ENCODE measurements at places on chromosomes 3 and 15.

DNA sequence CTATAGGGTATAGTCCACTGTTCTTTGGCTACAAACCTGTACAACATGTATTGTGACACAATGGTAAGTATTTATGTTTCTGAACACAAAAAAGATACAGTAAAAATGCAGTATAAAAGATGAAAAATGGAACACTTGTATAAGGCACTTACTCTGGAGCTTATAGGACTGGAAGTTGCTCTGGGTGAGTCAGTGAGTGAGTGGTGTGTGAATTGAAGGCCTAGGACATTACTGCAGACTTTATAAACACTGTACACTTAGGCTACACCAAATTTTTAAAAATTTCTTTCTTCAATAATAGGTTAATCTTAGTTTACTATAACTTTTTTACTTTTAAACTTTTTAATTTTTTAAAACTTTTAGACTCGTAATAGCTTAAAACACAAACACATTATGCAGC is 10.5 kb upstream of the PDZRN3 start:
- no peak for DNase-seq

- no peak for DNase-seq
Observed at GRCh38 chr15:90844696-90845095, 23.7 kb upstream of the FURIN start.

DNA sequence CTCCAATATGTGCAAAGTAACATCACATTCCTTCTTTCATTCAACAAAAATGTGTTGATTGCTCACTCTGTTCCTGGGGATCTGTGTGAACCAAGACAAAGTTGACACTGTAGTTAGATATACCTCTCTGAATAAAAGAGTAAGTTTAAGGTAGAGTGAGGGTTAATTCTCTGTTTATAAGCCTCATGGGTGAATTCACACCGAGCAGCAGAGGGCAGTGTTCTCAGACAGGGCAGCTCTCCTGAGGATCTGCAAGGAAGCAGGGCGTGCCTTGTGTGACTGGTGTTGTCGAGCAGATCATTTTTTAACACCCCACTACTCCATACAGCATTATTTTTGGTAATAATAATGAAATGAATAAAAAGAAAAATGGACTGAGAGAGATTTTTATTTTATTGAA is 34.4 kb downstream of the PAQR9 start:
- no peak for DNase-seq

GRCh38 chr3:184362668-184363546 is 1.4 kb downstream of the POLR2H start:
- DNase-seq, result peak; percentile 99

DNA sequence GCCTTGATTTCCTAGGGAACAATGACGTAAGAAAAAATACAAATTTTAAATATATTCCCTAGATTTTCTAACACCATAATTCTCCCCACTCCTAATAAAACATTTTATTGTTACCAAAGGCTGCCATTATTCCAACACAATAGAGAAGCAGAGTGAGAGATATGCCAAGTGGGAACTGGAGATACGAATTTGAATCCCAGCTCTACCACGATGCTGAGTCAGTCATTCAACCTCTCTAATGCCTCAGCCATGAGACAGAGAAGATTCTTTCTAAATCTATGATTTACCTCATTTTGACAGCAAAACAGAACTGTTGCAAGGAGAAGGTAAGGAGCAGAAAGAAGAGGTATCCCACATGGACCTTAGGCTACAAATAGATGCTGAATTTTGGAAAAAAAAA is 112.5 kb downstream of the IGF2BP2 start:
- no peak for DNase-seq

- DNase-seq, result no peak
Observed at GRCh38 chr3:197809356-197810020, 18.4 kb downstream of the LRCH3 start.

DNA sequence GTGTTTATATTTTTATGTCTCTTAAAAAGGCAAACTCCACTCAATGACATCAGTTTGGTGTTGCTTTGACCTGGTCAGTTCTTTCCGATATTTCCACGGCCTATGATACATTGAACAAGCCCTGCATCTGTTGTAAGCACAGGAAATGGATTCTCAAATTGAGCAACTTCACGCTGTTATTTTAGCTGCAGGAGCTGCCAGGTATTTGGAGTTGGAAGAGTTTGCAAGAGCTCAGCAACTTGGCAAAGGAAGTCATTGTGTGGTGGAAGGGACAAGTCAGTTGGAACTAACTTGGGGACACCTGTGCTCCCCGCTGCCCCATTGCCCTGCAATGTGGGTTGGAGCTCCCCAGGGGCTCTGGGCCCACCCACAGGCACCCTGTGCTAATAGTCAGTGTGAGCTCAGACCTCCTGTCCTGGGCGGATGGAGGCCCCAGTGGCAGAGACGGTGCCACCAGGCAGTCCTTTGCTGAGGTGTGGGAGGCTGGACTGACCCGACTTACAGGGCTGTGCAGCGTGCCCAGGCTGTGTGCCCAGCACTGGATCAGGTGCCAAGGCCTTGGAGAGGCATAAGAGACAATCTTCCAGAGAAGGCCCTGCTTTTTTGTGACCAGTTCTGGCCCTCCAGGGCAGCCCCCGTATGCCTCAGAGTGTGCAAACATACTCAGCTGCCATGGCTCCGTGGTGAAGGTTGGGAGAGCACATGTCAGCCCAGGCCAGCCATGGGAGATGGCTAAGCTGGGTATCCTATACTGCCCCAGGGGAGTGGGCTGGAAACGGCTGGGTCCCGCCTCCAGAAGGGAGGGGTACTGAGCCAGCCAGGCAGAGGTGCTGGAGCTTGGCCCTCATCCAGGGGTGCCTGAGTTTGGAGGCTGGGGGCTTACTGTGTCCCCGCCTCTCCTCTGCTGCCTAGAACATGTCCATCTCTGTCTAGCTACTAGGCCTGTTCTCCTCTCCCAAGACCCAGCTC is 43.5 kb downstream of the KY start:
- no peak for DNase-seq

DNA sequence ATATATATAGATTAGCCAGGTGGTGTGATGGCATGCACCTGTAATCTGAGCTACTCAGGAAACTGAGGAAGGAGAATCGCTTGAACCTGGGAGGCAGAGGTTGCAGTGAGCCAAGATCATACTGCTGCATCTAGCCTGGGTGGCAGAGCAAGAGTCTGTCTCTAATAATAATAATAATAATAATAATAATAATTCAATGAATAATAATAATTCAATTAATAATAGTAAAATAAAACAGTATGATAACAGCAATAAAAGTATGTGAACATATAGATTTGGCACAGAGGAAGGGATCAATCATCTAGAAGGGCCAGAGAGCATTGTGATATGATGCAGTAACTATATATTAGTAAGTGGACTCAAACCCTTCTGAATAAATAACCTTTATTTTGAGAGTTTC is 314.5 kb upstream of the COL8A1 start:
- DNase-seq, result no peak

DNA sequence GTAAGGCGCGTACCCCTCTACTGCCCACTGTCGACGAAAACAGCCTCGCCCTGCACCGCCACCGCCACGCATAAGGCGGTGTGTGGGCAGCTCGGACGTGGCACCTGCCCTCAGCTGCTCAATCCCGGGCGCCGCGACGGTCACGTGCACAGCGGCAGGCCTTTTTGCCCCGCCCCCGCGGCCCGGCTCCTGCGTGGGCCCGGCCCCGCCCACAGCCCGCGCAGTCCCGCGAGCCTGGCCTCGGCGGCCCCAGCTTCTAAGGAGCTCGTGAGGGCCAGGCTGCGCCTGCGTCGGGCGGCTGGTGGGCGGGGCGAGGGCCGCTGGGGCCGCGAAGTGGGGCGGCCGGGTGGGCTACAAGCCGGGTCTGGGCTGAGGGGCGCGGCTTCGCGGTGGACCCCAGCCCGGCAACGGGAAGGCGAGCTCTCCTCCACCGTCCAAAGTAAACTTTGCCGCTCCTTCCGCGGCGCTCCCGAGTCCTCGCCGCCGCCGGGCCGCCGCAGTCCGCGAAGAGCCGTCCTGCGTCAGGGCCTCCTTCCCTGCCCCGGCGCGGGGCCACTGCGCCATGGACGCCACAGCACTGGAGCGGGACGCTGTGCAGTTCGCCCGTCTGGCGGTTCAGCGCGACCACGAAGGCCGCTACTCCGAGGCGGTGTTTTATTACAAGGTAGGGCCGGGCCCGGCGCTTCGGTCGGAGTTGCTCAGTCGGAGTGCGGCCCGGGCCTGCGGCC is at the start of gene CAPN7:
TSS of gene CAPN7 (plus strand) at position 313 of the 728 bp plus-strand sequence. CDS start at position 563, 250 bp downstream.
- DNase-seq, result no peak

- DNase-seq, result no peak
Observed at GRCh38 chr3:61890167-61890566, 328.8 kb downstream of the PTPRG start.

GRCh38 chr3:19485267-19485666 is 337.0 kb downstream of the KCNH8 start:
- DNase-seq, result no peak

DNA sequence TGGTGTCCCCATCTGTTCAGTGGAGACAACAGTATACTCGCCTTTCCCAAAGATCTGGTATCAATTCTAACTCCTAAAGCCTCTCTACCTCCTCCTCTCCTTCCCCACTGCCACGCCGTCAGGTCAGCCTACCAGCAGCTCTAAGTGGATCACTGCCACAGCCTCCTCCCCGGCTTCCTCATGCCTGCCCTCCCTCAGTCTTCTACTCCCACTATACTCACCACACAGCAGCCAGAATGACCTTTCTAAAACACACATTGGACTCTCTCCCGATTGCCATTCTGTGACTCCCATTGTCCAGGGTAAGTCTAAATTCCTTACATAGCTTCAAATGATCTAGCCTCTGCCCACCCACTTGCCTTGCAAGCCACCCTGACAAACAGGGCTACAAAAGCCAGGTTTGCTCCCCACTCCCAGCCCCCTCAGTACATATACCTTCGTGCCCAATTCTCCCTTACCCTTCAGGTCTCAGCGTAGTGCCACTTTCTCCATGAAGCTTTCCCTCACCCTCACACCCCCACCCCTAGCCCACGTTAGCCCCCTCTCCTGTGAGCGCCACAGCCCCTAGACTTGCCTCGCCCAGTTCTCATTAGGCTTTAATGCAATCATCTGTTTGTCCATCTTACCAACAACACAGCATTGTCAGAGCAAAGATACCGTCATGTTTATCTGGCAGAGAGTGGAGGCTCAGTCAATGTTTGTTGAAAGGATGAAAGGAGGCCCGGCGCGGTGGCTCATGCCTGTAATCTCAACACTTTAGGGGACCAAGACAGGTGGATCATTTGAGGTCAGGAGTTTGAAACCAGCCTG is 9.5 kb upstream of the SEMA7A start:
- no peak for DNase-seq

DNA sequence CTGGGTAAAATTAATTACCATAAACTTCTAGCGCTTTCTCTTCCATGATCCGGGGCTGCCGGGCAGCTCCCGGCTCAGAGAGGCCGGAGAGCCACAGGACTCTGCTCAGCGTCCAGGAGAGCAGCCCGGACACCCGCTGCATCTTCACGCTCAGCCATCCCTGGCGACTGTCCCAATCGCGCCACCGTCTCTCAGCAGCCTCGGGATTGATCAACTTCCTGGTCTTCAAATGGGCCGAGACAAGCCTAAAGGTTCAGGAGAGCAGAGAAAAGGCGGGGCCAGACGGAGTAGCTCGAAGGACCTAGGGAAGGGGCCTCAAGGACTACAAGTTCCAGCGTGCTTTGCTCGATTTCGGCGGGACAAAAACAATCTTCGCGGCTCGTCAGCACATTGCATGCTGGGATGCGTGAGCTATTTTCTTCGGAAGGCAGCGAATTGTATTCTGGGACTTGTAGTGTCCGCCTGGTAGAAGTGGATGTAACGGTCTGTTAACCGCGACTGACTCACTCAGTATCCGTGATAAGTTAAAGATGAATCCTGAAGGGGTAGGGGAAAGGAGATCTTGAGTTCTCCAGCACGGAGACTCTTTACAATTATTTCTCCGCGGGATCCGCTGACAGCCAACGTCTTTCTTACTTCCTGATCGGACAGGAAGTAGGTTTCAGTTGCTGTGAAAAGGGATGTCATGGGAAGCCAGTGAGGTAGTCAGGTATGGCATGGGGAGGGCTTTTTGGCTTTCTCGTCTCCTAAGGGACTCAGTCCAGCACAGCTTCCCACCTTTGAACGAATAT is at the start of gene CIAO2A:
TSS of gene CIAO2A (minus strand) at position 212 of the 791 bp plus-strand sequence. CDS start at position 142, 70 bp downstream.
- peak; percentile 87 for DNase-seq

- peak; percentile 40 for DNase-seq
Observed at GRCh38 chr3:13078163-13078905, 5.1 kb upstream of the IQSEC1 start.

- no peak for DNase-seq
Observed at GRCh38 chr15:65081270-65081669, 4.7 kb downstream of the KBTBD13 start.

DNA sequence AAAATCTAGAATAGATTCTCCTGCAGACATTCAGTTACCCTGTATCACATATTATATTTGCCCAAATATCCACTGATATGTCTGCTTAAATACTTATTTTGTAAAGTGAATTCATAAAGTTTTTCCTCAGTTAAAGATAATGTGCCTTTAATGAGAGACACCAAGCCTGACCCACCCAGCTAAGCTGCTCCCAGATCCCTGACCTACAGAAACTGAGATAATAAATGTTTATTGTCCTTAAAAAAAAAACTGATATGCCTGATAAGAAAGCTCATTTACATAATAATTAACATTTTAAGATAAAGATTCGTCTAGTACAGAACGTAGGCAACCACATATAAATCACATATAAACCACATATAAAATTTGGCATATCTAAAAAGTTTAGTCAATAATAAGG is 161.7 kb upstream of the RAP2B start:
- DNase-seq, result no peak

DNA sequence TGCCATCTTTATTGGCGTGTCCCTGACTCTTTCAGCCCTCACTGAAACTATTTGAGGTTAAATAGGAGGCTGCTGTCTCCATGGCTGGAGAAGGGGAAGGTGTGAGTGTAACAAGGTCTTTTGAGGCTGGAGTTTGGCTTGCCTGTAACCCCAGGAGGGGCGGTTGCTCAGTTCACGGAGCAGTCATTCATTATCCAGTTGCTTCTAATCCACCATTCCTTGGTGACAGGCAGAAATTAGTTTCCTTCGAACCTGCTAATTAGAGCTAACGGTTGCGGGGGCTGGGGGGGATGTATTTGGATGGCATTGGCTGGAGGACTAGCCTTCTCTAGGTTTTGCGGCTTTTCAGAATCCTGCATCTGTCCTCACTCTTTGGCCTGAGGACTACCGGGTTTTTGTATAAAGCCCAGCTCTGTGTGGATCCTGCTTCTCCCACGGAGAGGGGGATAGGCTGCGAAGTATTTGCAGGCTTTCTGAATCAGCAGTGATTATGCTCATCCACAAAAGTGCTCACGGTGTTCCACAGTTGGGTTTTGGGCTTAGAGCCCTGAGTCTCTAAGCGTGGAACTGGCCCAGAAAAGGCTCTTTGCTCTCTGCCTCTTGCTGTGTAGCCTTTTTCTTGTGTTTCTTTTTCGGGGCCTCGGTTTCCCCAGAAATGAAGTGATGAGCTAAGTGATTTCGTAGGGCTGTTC is 18.6 kb downstream of the FGD5 start:
- DNase-seq, result no peak

Data from NCI-H2081 treated with DMSO at 0.1 percent for 48 hours (cell line).